ENCODE measurements at places on chromosomes 7 and 10.

GRCh38 chr7:33893377-33893776 lies 12.0 kb upstream of the BMPER start:
- no peak for DNase-seq

DNA sequence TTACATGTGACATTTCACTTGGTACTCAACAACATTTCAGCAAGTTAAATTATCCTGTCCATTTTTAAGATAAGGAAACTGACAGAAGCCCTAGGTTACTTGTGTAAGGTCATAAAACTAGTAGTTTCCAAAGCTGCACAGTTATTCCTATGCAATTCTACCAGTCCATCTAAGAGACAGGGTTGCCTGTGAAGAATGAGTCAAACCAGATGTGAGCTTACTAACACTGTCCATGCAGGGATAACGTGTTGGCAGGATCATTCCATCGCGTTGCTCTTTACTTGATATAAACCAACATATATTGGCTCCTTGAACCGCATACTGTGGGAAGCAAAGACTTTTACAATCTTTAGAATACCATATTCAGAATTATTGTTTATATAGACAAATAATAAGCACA lies 280.9 kb upstream of the HGF start:
- no peak for DNase-seq

DNA sequence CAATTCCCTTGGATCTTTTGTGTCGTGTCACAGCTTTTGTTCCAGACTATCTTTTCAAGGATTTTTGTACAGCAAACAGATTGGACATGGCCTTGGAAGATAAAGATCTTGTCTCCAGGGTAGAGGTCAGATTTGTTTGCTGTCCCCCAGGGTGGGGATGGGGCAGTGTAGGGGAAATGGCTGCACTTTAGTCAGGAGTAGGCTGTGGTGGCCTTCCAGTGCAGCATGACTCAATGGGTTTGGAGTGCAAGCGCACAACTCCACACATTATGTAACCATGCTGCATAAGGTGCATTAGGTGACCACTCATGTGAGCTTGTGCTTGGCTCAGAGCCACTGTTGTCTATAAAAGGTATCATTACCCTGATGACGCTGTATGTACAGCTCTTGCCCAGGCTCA lies 23.9 kb upstream of the ADAMTS14 start:
- DNase-seq = no peak

DNA sequence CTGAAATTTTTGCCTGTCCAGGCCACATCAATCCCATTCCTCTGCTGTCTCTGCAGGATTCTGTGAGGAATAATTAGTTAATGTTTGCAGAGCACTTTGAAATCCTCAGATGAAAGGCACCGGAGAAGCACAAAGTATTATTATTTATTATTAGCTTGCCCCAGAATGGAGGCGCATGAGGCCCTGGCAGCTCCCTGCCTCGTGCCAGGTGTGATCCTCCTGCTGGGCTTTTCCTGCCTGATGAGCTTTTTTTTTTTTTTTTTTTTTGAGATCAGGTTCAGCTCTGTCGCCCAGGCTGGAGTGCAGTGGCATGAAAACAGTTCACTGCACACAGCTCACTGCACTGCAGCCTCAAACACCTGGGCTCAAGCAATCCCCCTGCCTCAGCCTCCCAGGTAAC lies 65.2 kb downstream of the TCF7L2 start:
- no peak for DNase-seq

GRCh38 chr10:48493083-48493871 lies 111.6 kb downstream of the ARHGAP22 start:
- no peak for DNase-seq

DNA sequence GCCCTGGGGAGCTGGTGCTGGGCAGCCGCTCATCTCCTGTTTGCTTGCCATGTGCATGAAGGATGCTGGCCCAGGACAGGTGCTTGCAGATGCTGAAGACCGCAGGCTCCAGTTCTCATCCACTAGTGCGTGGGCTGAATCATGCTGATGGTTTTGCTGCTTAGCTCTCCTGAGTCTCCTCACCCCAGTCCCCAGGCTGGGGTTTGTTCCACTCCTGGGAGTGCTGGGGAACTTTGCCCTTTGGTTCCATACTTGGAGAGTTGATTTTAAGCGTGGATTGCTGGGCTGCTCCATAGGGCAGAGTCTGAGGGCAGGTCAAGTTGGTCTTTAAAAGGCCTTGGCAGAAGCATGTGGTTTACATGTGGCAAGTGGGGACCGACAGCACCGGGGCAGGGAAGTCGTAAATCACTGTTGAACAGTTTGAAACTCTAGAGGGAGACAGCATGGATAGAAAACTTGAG lies 9.1 kb downstream of the DYNC2I1 start:
- DNase-seq = no peak

Data from stimulated activated CD4-positive, alpha-beta T cell treated with anti-CD3 and anti-CD28 coated beads, TNF-alpha, amount 100 ng/mL, for 24 hours (primary cell).